ENCODE measurements at places on chromosomes 4 and X.

DNA sequence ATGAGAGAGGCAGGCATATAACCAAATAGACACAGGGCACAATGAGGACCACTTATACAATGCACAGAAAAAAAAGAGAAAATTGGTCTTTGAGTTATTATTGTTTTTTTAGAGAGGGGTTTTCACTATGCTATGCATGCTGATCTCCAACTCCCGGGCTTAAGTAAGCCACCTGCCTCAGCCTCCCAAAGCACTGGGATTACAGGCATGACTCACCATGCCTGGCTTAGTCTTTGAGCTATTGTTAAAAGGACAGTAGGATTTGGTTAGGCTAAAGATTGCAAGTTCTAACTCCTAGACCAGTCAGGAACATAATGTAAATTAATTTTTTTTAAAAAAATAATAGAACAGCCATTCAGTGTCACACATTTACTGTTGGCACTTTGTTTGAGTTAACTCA is 340.1 kb downstream of the GPAT3 start:
- DNase-seq: no peak

- DNase-seq: peak; percentile 30
These were observed 24.6 kb upstream of the GPR50 start for GRCh38 chrX:151151665-151152267.

DNA sequence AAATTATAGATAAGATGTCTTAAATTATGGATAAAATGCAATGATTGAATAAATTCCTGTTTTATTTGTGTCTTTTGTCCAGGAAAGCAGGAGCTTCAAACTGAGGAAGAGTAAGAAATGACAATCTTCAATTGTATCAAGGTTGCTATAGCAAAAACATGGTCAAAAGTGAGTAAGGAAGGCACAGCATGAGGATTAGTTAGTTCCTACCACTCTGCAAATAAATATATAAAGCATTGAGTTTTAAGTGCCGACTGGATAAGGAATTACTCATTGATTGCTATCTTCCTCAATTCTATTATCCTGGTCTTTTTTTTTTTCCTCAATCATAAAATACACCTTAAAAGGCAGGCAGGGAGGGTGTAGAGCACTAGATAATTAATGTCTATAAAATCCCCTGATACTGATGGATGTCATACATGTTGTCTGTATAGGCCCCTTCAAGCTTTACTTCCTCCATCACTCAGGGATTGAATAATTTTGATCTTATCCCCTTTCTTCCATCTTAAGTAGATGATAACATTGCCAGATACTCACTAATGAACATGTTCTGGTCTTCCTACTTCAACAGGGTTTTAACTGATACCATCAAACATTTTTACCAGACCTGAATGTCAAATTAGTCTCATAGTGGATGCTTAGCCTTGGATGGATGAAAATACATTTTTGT is 86.6 kb downstream of the MID1 start:
- no peak for DNase-seq

GRCh38 chr4:124224256-124224655 is 488.3 kb downstream of the ANKRD50 start:
- no peak for DNase-seq

- no peak for DNase-seq
These were observed 432.1 kb upstream of the NR3C2 start for GRCh38 chr4:148874331-148874730.

- DNase-seq: no peak
These were observed 250.0 kb upstream of the SLC7A11 start for GRCh38 chr4:138492176-138492575.

DNA sequence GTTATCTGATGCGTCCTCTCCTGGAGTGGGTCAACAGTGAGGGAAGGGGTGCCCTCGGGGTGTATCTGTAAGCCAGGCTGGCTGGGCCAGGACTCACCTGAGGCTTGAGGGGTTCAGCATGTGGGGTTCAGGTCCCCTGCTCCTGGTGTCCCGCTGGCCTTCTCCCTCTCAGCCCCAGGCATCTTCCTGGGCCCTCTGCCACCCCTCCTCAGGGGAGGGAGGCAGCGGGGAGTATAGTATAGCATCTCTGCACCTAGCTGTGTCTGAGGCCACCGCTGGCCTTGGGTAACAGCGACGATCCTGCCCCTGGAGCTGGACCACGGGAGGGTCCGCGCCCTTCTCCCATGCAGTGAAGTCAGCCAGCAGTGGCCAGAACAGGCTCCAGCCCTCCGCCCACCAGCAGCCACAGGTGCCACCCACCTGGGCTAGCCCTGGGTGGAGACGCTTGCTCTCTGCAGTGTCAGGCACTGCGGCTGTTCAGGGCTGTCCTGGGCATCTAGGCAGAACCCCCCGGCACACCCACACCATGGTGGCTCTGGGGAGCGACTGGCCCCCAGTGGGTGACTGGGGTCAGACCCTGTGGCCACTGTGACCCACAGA is 110.7 kb upstream of the NKX1-1 start:
- no peak for DNase-seq

DNA sequence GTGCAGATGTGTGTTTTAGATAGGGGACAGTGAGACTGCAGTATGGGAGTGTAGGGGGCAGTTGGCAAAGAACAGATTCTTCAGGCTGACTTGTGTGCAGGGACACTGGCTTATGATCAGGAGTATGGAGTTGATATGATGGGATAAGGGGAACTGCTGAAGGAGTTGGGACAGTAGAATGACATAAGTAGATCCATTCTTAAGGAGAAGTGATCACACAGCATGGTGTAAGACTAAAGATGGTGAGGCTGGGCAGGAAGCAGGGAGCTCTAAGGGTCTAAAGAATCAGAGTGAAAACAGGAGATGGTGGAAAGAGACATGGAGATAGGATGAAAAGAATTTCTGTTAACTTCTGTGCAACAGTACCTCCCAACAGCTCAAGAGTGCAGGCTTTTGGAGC is 70.7 kb downstream of the REELD1 start:
- no peak for DNase-seq

GRCh38 chrX:15240414-15240813 is 29.5 kb downstream of the ASB9 start:
- no peak for DNase-seq
